Heart left ventricle (tissue), 16 donors: ENCODE measurements at places on chromosomes 2 and 18. TPM values are rescaled to one million over a fixed set of nuclear protein-coding genes. Genes with fewer than 3 reads are reported as not detected.

Gene SPHKAP
- 97.3 TPM for total RNA-seq

Gene TRIM54
- total RNA-seq, result 213 TPM

Gene CAPN14
- total RNA-seq, result 0.17 TPM

Gene MYL12B
- total RNA-seq, result 185 TPM

Gene INPP5D
- total RNA-seq, result 2.8 TPM

Gene TTN
- 3,379 TPM for total RNA-seq

Gene SCN9A
- 1.5 TPM for total RNA-seq

Gene ANKRD30BL
- total RNA-seq, result not detected

Gene CMPK2
- 6.0 TPM for total RNA-seq

Gene GNAL
- total RNA-seq, result 2.1 TPM

Gene AFTPH
- total RNA-seq, result 10.3 TPM

Gene EPG5
- total RNA-seq, result 14.4 TPM

Gene RALB
- 45.1 TPM for total RNA-seq

Gene DSG2
- 36.0 TPM for total RNA-seq
